Fibroblast of villous mesenchyme (primary cell): ENCODE measurements at places on chromosomes 4 and X. TPM values are rescaled to one million over a fixed set of nuclear protein-coding genes. Genes with fewer than 3 reads are reported as not detected.

DNA sequence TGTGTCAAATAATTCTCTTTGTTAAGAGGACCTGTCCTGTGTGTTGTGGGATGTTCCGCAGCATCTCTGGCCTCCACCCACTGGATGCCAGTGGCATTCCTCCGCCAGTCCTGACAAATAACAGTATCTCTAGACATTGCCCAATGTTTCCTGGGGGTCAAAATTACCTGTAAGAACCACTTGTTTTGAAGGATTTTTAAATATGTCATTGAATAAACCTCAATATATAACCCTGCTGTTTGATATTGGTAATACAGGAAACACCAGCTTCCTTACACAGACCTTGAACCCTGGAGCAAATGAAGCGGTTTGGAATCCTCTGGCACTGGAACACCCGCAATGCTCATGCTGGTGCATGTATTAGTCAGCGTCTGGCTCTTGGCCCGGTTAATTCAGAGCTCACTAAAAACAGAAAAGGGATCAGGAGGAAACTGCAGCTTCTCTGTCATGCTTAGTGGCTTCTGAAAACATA is 101.3 kb downstream of the TBL1X start:
- peak; percentile 81 for DNase-seq

DNA sequence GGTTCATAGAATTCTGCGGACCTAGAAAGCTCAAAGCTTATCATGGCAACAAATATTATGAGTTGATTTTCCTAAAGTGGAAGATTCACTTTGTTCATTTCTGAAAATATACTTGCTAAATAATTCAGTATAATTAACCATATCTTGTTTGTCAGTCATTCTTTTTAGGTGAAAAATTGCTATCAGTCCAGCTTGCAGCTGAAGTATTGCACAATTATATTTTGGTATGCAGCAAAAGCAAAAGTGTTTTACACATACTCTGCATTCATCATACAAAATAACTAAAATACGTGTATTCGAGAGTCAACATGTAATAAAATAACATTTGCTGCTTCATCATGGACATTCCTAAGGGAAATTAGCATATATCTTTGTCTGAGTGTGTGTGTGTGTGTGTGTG is 24.8 kb downstream of the DKK2 start:
- no peak for DNase-seq

Gene WNK3
- total RNA-seq: 0.64 and 1.7 TPM in 2 replicates

Gene MAGEA2
- total RNA-seq: not detected in 2 replicates

Gene NAA11
- 0.97 TPM in 1 of 2 replicates, not detected in the other for total RNA-seq

GRCh38 chrX:41677183-41678060 is 11.4 kb upstream of the GPR34 start:
- peak; percentile 19 for DNase-seq

Gene BMP3
- under 0.01 TPM in 1 of 2 replicates, not detected in the other for total RNA-seq

- no peak for DNase-seq
Observed at GRCh38 chr4:32249040-32249439, 1528.9 kb downstream of the PCDH7 start.

Gene NLRP2B
- total RNA-seq: not detected in 2 replicates

DNA sequence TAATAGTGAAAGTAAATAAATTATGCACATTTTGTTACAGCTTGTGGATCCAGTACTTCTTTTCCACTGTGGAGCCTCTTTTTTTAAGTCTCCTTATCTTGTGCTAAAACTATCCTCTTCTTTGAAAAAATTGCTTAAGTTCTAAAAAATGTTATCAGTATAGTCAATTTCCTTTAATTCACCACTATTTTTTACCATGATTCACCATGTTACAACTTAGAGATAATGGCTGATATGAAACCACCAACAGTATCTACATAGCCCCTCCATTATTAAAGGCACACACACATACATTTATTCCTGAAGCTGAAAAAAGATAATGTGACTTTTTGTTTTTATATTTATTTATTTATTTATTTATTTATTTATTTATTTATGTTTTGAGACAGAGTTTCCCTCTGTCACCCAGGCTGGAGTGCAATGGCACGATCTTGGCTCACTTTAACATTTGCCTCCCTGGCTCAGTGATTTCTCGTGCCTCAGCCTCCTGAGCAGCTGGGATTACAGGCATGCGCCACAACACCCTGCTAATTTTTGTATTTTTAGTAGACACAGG is 243.2 kb downstream of the SPOCK3 start:
- DNase-seq: no peak

Gene JAKMIP1
- total RNA-seq: not detected in 2 replicates

GRCh38 chr4:51901363-51901762 is 58.4 kb downstream of the DCUN1D4 start:
- DNase-seq: no peak

Gene LDOC1
- 5.2 TPM in 2 replicates for total RNA-seq

GRCh38 chrX:3806630-3807029 is 93.2 kb upstream of the PRKX start:
- no peak for DNase-seq

DNA sequence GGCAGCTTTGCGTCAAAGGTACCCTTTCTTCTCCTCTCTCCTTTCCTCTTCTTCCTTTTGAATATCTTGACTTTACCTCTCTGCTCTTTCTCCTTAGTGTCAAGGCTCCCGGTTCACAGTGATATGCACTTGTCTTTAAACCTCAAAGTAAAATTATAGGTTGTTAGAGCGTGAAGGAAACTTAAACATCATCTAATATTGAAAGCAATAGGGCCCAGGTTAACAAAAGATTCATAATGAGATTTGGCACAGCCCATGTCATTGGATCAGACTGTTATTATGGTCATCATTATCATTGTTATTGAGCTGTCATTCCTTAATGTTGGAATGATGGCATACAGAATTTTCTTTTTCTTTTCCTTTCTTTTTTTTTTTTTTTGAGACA is 32.5 kb downstream of the FTHL17 start:
- DNase-seq: no peak

- DNase-seq: no peak
Observed at GRCh38 chr4:87718217-87718835, 68.2 kb downstream of the DMP1 start.

- peak; percentile 4 for DNase-seq
Observed at GRCh38 chrX:19855700-19856381, 31.6 kb downstream of the SH3KBP1 start.

- no peak for DNase-seq
Observed at GRCh38 chr4:129140521-129140920, 44.6 kb downstream of the C4orf33 start.

DNA sequence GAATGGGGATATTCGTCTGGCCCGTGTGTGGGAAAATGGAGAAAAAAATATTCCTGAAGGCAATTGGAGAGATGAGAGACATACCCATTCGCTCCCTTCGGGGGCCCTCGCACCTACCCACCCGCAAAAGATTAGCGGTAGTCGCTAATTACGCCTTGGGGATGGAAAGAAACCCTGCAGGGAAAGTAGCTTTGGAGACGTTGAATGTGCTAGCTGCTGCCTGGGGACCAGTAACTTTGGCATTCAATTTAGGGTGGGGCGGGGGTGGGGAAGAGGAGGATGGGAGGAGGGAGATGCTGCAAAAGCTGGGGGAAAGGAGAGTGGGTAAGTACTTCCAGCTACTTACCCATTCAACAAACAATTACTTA is 407 bp upstream of the ZC4H2 start:
- no peak for DNase-seq

DNA sequence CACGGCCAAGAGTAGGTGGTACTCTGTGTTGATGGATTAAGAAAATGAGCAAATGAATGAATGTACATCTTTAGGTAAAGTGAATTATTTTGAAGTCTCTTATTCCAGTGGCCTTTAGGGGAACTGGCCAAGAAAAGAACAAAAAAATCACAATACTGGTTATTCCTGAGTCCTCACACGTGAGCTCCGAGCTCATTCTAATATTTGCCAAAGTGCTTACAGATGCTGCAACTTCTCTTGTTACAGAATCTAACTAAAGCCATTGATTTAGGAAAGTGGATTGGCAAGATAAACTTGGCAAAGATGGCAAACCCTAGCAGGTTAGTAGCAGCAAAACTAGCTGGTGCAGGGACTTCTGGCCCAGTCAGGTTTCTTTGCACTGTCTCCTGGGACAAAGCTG is 37.6 kb downstream of the IDS start:
- DNase-seq: no peak

Gene ZIC3
- total RNA-seq: not detected in 2 replicates

DNA sequence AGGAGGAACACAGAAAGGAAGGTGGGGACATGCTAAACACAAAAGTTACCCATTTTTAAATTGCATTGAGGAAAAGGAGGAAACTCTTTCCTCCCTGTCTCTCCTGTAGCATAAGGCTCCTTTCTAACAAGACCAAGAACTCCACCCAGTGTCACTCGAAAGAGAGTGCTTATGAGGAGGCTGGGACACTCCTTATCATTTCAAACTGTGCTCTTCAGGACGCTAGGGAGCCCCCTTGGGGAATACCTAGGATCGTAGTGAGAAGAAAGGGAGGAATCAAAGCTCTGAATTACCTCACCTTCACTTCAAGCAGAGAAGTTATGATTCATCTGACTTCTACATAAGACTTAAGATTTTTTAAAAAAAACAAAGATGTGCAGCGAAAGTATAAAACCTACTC is 65.5 kb downstream of the F9 start:
- no peak for DNase-seq

Gene CFAP99
- not detected in 2 replicates for total RNA-seq

GRCh38 chrX:141989815-141990214 is 86.1 kb downstream of the MAGEC1 start:
- DNase-seq: peak; percentile 18

- DNase-seq: no peak
Observed at GRCh38 chrX:110188701-110189558, 129.0 kb downstream of the AMMECR1 start.

Gene NXF2
- total RNA-seq: not detected in 2 replicates

GRCh38 chr4:1104647-1105046 is 8.7 kb downstream of the RNF212 start:
- DNase-seq: no peak

- DNase-seq: no peak
Observed at GRCh38 chr4:28788929-28789490, 1928.4 kb downstream of the STIM2 start.

- peak; percentile 31 for DNase-seq
Observed at GRCh38 chr4:5379895-5380294, 328.5 kb downstream of the EVC2 start.

- no peak for DNase-seq
Observed at GRCh38 chr4:26151615-26152014, 169.2 kb upstream of the RBPJ start.

DNA sequence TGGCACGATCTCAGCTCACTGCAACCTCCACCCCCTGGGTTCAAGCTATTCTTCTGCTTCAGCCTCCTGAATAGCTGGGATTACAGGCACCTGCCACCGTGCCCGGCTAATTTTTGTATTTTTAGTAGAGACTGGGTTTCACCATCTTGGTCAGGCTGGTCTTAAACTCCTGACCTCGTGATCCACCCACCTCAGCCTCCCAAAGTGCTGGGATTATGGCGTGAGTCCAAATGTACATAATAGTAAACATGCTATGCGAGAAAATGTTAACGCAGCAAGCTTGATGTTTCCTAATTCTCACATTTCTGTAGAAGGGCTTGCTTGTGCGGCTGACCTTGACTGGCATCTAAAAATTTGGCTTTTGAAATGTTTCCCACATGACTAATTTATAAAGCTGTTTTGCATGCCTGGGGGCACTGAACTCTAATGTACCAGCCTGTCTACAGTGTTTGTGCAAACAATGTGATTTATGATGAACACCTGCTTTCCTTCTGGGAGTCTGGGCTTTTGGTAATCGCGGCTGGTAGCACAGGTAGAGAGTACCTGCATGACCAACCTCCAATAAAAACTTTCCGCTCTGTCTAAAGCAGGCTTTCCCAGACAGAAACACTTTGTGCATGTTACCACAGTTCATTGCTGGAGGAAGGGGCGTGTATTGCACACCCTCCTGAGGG is 216.8 kb downstream of the IL15 start:
- DNase-seq: no peak

GRCh38 chr4:114400531-114400930 is 198.1 kb upstream of the UGT8 start:
- DNase-seq: no peak

DNA sequence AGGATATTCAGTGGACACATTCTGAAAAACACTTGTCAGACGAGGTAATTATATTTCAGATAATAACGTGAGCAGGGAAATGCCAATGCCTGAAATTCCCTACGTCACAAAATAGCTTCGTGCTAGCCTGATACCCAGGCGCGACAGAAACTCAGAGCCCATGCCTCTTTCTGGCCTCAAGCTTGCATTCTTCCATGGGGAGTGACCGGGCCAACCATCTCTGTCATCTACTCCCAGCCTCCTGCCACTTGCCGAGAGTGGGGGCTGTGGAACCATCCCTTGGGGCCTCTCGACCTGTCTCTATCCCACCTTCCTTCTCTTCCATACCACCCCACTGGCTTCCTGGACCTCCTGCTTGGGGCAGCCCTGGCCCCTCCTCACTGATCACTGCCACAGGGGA is 34.5 kb upstream of the CDKN2AIP start:
- no peak for DNase-seq

- DNase-seq: no peak
Observed at GRCh38 chrX:74923942-74924448, 1.3 kb downstream of the NEXMIF start.

Gene LRP2BP
- 0.32 and 1.3 TPM in 2 replicates for total RNA-seq

Gene LGI2
- not detected in 2 replicates for total RNA-seq

Gene BEX5
- total RNA-seq: not detected in 2 replicates

Gene RTL9
- under 0.01 TPM in 2 replicates for total RNA-seq

Gene UGT2B7
- total RNA-seq: not detected in 2 replicates

Gene OPN1MW
- not detected in 2 replicates for total RNA-seq

GRCh38 chrX:119036107-119037029 is 36.4 kb upstream of the CT47C1 start:
- no peak for DNase-seq

GRCh38 chr4:187380181-187380581 is 615.4 kb upstream of the ZFP42 start:
- DNase-seq: peak; percentile 11

DNA sequence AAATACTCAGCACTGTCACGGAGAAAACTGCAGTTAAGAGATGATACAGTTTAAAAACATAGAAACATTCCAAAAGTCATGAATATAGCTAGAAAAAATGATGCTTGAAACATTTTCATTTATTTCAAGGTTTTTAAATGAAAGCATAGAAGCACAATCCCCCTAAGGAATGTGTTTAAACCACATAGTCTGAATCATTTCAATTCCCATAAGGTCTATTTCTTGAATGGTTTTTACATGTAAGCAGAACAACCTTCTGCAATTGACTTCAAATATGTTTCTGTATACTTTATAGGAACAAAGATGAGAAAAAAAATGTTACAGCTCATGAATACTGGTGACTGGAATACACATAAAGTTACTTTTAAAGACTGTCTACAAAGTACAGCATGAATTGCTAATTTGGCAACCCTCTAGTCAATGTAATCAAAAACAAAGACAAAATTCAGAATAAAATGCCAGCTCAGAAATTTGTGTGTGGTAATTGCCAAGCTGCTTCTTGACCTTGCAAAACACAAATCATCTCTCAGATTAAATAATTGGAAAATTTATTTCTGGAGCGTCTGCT is 886.4 kb upstream of the ADGRL3 start:
- DNase-seq: no peak

Gene RNF4
- total RNA-seq: 63.9 and 64.7 TPM in 2 replicates

Gene SUPT20HL2
- total RNA-seq: under 0.01 TPM in 1 of 2 replicates, not detected in the other

DNA sequence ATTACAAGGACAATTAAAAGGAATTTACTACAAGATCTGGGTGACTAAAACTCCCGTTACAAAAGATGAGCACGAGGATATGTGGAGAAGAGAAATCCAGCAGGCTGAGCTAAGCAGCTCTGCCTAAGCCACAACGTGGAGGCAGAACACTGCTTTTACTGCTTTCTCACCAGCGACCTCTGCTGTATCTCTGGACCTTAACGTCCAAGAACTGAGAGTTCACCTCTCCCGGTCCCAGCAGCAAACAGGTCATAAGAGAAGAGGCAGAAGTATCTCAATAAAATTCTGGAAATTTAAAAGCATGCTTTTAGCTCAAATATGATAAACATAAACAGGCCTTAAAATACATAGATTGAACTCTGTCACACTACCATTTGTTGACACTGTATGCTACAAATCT is 81.0 kb downstream of the ADGRA3 start:
- DNase-seq: peak; percentile 65
